Cortex of kidney (tissue), 1 donor: ENCODE measurements at places on chromosomes 11 and 22.

DNA sequence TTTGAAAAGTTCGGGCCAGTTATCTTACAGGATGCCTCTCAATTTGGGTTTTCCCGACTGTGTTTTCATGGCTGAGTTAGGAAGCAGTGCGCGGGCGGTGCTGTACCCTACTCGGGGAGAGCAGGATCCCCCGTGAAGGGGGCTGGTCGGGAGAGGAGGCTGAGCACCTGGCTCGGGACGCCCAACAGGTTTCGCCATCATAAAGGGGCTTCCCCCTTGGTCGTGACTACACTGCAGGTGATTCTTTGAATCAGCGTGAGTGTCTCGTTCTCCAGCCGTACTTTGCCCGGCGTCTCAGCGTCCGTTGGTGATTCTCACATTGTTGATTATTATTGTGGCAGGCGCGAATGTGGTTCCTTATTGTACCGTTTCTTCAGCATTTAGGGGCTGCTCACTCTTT lies 46.6 kb downstream of the ST14 start:
- no peak for DNase-seq

GRCh38 chr11:102599642-102600261 lies 25.4 kb downstream of the MMP20 start:
- no peak for DNase-seq

- no peak for DNase-seq
These were observed 7.1 kb upstream of the FLI1 start for GRCh38 chr11:128686745-128687177.

GRCh38 chr22:25334162-25334490 lies 114.7 kb downstream of the CRYBB2 start:
- DNase-seq, result no peak

DNA sequence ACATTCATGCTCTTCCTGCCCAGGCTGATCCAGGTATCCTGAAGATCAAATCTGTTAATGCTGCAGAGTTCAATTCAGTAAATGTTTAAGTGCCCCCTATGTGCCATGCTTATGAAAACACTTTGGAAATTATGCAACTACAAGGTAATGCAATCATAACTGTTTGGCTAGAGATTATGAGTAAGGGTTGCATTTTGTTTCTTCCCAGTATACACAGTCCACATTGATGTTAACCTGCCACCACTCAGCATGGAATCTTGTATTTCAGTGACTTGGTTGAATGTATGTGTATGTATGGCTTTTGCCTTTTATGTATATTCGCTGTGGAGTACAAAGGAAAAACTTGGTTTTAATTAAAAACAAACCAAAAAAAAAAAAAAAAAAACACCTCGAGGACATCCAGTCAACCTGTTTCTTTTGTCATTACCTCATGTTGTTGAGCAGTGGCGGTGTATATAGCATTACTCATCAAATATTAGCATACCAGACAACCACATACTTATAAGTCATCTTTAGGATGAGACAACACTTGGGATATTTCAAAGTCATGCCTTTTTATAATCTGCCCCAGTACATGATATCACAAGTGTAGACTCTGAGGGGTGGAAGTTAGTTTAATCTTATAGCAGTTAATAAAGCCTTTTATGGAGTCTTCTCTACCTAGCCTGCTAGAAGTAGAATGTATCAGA lies 86.1 kb upstream of the HORMAD2 start:
- DNase-seq, result no peak
